ENCODE measurements at places on chromosomes 7 and 10.

DNA sequence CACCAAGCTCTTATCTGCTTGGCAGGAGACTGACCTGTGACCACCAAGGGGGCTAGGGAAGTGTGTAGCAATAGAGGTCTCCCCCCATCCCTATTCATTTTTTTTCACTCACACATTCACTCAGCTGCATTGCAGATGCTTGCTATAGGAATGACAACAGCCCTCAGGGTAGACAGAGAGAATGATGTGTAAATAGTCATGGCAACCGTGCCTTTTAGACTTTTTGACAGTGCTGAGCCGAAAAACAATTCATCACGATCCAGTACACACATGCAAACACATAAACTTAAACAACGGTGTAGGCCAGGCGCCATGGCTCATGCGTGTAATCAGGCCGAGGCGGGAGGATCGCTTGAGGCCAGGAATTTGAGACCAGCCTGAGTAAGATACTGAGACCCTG lies 7.6 kb upstream of the ELN start:
- no peak for DNase-seq

DNA sequence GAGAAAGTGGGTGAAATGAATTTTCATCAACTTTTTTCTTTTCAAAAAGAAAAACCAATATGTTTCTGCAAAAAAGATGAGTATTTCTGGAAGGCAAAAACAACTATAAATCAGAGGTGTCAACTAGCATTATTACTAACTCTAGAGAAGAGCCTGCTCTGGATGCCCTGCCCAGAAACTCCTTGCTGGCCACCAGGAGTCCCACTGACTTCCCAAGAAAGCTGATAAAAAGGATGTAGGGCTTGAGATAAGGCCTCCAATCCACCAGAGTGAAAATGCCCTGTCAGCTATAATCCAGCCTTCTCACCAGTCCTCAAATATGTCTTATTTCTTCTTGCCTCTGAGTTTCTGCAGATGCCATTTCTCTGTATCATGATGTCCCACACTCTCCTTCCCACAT lies 16.7 kb upstream of the FZD1 start:
- no peak for DNase-seq

GRCh38 chr10:22742678-22743077 lies 28.3 kb upstream of the PIP4K2A start:
- DNase-seq: no peak

GRCh38 chr7:156819733-156820295 lies 73.2 kb downstream of the LMBR1 start:
- DNase-seq: no peak

DNA sequence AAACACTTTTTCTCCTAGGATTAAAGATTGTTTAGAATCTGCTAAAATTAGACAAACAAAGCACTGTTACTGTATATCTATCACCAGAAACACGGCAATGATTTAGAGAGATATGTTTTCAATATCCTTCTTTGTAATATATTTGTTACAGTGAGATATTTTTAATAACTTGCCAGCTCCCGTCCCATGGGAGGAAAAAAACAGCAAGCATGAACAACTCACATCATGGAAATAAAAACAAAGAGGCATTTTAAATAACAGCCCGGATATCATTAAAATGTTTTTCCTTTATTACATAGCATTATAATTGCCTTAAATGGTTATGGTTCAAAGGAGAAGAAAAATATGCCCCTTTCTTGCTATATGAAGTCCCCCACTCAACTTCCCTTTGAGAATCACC lies 272.1 kb downstream of the BMPER start:
- DNase-seq: no peak

- no peak for DNase-seq
These were observed 6.4 kb downstream of the SH2B2 start for GRCh38 chr7:102292813-102293798.

- DNase-seq: no peak
These were observed 233.8 kb downstream of the PRKG1 start for GRCh38 chr10:51308116-51308515.

DNA sequence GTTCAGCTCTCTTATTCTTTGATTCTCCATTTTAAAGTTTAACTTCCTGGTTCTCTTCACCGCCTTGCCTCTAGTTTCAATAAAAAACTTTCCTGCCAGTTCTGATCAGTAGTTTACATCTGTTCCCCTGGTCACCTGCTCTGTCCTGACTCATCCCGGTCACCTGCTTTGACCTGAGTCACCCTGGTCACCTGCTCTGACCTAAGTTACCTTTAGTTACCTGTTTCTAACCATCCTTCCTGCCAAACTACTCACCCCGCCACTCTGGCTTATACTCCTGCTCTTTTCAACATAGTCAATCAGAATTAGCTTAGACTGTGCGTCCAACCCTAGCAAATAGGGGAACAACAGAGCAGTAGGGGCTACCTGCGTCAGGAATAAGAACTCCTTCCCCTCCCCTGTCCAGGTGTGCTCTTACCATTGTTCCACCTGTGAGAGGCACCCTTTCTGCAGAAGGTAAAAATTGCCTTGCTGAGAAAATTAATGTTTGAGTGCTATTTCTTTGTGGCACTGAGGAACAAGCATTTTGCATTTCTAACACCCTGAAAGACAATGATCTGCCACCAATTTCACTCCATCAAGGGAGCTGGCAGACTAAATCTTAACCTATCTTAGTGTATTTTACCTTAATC lies 263.6 kb downstream of the DOCK4 start:
- no peak for DNase-seq

GRCh38 chr10:63799521-63800300 lies 278.5 kb downstream of the REEP3 start:
- no peak for DNase-seq

DNA sequence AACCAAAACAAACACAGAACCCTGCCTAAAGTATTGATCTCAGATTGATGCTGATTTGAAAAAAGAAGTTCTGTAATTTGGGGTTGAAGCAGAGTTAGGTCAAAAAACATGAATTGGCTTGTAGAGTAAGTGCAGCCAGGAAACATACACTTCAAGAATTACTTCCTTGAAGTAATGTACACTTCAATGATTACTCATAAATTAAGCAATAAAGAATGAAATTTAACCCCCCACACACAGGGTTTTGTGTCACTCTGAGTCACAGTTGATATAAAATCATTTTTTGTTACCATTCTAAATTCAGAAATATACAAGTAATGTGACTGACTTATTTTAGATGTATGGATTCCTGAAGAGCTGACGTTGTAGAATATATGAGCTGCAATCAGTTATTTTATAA lies 622.2 kb downstream of the POM121L12 start:
- DNase-seq: no peak

DNA sequence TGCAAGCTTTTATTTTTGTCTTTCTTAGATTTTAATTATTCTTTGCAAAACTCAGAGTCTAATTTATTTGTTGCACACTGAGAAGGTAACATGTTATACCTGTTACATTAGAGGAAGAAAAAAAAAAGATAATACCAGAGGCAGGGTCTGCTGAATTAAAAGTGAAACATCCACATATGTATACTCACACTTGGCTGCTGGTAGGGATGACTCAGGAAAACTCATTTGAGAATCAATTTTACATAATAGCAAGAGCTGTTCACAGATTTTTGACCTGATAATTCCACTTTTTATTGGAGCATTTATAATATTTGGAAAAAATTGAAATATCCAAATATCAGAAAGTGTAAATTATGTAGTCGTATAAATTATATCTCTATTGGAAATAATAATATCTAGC lies 78.1 kb upstream of the CCDC6 start:
- DNase-seq: no peak

DNA sequence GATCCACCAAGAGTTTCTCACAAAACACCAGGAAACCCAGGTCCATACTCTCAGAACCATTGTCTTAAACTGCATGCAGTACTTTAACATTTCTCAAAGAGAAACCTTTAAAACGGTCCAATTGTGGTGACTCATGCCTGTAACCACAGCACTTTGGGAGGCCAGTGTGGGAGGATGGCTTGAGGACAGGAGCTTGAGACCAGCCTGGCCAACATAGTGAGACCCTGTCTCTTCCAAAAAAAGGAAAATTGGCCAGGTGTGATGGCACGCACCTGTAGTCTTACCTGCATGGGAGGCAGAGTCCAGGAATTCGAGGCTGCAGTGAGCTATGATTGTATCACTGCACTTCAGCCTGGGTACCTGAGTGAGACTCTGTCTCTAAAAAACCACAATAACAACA lies 97.5 kb upstream of the OIT3 start:
- DNase-seq: no peak

- DNase-seq: no peak
These were observed 177.7 kb downstream of the GNAT3 start for GRCh38 chr7:80334196-80334595.

GRCh38 chr7:31991846-31992245 lies 78.4 kb downstream of the PDE1C start:
- no peak for DNase-seq

DNA sequence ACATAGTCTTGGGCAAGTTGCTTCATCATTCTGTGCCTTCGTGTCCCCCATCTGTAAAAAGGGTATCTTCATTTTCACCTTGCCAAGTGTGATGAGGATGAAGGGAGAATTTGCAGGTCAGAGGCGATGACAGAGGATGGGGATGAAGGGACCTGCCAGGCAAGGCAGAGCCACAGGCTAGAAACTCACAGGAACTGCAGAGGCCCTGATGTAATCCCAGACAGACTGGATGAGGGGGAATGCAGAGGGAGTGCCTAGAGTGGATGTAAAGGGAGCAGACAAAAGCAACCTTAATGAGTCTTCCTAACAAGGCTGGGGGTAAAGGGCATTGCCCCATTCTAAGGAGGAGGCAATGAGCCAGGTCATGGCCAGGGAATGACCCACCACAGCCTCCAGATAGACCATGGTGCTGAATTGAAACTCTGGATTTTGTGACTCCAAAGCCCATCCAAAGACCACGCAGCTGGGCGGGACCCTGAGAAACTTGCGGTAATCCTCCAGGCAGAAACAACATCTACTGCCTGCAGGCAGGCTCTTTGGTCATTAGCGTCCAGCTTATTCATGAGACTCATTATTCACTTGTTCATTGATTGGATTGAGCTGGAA lies 1.9 kb downstream of the ANTXRL start:
- DNase-seq: no peak

DNA sequence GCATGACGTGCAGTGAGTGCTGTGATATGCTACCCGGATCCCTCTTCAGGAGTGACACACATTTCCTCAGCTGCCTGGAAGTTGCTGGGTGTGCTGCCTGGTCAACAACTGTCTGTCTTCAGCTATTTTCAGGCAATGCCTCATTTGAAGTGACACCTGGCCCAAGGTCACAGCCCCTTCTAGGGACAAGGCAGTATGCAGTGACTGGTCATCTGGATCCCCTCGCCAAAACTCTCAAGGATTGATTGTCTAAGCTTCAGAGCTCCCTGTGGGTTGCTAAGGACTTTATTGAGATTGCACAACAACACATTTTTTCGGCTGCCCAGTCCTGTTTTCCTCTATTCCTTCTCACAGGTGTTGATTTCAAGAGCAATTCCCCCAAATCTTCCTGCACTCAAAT lies 108.8 kb downstream of the GNAI1 start:
- DNase-seq: no peak

- peak; percentile 90 for DNase-seq
These were observed 193.2 kb downstream of the MYOF start for GRCh38 chr10:93288679-93289634.

GRCh38 chr10:74705358-74705980 lies 120.9 kb upstream of the KAT6B start:
- no peak for DNase-seq

GRCh38 chr7:98993024-98993897 lies 114.9 kb downstream of the TRRAP start:
- no peak for DNase-seq

DNA sequence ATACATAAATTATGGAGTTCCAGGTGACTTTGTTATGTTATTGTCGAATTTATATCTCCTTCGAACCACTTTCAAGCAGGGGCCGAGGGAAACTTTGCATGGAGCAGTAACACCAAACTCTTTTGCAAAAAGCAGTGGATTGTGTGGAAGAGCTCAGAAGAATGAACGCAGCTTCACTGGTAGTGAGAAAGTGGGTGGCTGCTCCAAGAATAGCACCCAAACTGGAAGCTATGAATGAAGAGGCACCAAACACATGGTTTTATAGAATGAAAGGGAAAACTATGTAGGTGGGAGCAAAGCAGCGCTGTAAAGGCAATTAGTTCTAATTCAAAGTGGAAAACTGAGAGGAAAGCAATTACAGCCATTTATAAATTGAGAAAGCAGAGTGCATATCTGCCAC lies 67.2 kb downstream of the CTTNBP2 start:
- no peak for DNase-seq

- no peak for DNase-seq
These were observed 24.7 kb upstream of the DPYSL4 start for GRCh38 chr10:132162021-132162531.

- peak; percentile 5 for DNase-seq
These were observed 115.7 kb downstream of the TPK1 start for GRCh38 chr7:144720149-144720548.

- no peak for DNase-seq
These were observed 223.8 kb downstream of the PLXDC2 start for GRCh38 chr10:20040012-20040411.
